ENCODE measurements at places on chromosomes 1 and 21. TPM values are rescaled to one million over a fixed set of nuclear protein-coding genes. Genes with fewer than 3 reads are reported as not detected.

DNA sequence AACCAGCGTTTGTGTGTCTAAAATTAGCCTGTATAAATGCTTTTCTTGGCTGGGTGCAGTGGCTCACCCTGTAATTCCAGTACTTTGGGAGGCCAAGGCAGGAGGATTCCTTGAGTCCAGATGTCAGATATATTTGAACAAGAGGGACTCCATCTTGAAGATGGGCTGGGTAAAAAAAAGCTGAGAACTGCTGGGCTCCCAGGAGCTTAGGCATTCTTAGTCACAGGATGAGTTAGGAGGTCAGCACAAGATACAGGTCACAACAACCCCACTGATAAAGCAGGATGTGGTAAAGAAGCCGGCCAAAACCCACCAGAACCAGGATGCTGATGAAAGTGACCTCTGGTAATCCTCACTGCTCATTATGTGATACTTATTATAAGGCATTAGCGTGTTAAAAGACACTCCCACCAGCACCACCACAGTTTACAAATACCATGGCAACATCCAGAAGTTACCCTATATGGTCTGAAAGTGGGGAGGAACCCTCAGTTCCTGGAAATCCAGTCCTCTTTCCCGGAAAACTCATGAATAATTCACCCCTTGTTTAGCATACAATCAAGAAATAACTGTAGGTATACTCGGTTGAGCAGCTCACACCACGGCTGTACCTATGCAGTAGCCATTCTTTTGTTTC, 36.2 kb upstream of the ZNF496 start:
- peak; percentile 21 for DNase-seq

DNA sequence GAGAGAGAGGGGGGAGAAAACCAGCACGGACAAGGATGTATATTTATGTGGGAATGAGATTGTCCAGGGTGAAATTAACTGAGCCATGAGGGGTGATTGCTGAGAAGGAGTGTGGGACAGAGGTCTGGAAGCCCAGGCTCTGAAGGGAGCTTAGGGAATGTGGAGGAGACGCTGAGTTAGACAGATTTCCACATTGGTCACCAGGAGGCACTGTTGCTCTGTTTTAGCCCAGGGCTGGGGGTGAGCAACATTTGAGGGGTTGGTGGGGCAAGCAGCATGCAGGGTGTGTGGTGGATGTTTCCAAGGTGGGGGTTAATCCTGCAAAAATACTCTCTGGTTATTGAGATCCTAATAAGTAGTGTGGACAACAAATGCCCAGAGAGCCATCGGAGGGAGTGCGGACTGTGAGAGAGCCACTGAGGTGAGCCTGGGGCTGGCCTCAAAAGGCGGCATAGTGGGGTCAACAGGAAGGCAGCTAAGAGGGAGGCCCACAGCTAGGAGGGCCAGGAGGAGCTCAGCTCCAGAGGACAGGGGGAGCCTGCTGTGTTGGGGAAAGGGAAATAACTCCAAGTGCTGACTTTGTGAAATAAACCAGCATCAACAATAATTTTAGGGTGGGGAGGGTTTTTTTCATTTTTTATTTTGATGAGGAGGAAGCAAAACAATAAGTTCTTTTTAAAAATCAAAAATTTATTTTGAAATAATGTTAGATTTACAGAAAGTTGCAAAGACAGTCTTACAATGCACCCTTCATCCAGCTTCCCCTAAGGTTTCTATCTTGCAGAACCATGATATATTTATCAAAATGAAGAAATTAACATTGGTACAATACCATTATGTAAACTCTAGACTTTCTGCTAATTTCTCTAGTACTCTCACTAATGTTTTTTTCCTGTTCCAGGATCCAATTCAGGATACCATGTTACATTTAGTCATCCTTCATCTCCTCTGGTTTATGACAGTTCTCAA, 82.8 kb upstream of the CD34 start:
- DNase-seq: peak; percentile 25

DNA sequence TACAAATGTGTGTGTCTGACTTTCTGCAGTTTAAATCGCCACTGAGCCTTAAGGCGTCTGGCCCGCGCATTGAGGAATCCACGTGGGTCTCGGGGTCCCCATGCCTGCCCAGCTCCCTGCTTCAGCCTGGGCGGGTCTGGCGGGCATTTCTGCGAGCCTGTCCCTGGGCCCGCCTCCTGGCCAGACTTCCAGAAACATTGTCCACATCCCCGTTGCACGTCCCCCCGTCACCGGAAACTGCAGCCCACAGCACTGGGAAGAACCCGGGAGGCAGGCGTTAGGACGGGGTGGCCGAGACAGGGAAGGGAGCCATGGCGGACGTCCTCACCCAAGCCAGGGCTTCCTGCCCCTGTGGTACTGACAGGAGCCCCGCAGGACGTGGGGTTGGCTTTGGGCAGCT, 113.1 kb upstream of the COL6A1 start:
- DNase-seq: no peak

Gene CELSR2
- 18.7 TPM for total RNA-seq

GRCh38 chr1:63448731-63449246, 74.2 kb downstream of the ITGB3BP start:
- DNase-seq: no peak

GRCh38 chr1:98099501-98099900, 178.7 kb upstream of the DPYD start:
- DNase-seq: no peak

DNA sequence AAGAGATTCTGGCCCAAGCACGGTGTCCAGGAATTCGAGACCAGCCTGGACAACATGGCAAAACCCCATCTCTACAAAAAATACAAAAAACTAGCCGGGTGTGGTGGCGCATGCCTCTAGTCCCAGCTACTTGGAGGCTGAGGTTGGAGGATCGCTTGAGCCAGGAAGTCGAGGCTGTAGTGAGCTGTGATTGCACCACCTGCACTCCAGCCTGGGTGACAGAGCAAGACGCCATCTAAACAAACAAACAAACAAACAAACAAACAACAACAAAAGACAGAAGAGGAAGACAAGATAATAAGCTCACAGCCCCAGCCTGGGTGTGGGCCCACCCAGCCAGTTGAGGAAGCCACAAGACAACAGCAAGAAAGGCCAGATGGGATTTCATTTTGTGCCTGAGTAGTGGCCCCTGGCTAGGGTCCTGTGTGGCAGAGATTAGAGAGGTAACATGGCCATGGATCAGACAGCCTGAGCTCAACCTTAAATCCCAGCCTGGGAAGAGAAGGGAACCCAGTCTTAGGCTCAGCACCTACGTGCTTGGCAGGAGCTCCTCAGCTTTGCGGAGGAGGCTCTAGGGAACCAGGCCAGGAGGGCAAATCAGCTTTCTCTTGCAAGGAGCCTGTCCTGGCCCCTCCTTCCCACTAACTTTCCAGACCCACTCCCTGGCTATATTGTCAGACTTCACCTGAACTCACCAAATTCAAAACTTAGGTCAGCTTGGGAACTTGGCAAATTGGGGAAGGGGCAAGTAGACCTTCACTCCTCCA, 4.9 kb upstream of the BEST4 start:
- peak; percentile 26 for DNase-seq

DNA sequence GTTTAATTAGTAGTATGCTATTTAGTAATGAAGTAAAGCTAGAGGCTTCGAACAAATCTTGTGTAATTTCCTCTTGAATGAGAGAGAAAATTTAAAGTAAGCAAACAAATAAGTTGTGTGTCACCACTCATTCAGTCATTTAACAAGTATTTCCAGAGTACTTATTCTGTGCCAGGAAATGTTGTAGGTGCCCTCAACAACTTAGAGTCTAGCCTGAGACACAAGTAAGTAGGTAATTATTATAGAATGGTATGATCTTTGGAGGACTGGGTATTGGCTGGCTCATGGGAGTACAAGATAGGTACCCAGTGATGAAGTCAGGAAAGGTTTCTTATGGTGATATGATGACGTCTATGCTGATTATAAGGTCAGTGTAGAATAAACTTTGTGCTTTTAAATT, 17.4 kb upstream of the METTL18 start:
- no peak for DNase-seq

- no peak for DNase-seq
These were observed 29.1 kb upstream of the C1orf146 start for GRCh38 chr1:92188436-92189255.

DNA sequence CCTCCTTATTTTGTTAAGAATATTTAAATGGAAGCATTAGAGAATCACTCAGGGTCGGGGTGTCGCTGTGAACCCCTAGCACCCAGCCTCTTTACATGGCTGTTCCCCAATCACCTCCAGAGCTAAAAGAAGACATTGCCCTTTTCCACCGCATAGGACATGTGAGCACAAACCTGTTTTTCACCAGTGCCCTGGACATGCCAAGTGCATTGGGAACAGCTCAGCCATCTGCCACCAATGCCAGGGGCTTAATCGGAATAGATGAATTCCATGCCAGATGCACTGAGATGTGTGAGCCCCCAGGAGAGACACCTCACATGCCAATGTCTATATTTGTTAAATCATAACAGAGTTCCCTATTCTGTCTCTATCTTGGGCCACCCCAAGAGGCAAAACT, 33.3 kb downstream of the EIF2D start:
- DNase-seq: no peak

- DNase-seq: no peak
These were observed 106.9 kb downstream of the DDX20 start for GRCh38 chr1:111862599-111862998.

Gene FCRL4
- total RNA-seq: not detected

DNA sequence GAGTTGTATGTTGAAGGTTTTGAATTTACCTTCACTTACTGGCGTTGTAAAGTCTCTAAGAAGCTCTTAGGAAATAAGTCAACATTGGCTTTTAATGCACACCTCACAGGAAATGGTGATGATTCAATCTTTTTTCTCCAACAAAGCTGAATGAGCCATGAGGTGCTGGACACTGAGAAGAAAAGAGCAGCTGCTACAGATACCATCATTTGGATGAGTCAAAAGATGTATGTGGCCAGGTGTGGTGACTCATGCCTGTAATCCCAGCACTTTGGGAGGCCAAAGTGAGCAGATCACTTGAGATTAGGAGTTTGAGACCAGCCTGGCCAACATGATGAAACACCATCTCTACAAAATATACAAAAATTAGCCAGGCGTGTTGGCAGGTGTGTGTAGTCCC, 3.3 kb upstream of the IL23R start:
- DNase-seq: no peak

Gene AGPAT3
- total RNA-seq: 69.0 TPM

Gene TNFRSF1B
- total RNA-seq: 21.0 TPM

- DNase-seq: no peak
These were observed 13.9 kb upstream of the CENPF start for GRCh38 chr1:214588963-214589597.

- no peak for DNase-seq
These were observed 316 bp downstream of the AP4B1 start for GRCh38 chr1:113904293-113904673.

- peak; percentile 38 for DNase-seq
These were observed 45.6 kb downstream of the ZNF281 start for GRCh38 chr1:200364091-200364759.

- no peak for DNase-seq
These were observed 4.8 kb upstream of the ALG6 start for GRCh38 chr1:63362578-63362977.

DNA sequence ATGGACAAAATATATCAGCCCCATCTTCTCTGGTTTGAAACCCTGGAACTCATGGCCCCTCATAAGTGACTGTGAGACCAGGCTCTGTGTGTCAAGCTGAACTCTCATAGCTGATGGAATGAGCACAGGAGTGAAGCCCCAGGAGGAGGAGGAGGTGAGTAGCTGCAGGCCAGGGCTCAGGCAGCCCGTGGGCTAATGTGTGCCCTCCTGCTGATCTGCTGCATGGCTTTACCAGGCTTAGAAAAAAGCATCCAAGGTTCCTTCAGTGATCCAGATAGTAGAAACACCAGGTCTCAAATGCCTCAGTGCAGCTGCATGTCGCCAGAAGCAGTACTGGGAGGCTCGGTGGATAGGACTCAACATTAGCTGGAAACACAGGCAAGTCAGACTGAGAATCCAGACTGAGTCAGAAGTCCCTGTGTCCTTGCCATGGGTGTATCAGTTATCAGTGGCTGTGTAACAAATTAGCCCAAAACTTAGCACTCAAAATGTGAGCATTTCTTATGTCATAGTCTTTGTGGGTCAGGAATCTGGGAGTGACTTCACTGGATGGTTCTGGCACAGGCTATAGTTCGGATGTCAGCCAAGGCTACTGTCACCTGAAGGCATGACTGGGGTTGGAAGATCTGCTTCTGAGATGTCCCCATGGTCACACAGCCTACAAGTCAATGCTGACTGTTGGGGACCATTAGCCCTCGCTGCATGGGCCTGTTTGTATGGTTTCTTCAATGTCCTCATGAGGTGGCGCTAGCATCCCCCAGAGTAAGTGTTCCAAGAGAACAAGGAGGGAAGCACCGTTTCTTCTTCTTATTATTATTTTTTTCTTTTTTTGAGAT, 255.4 kb upstream of the IRF2BP2 start:
- DNase-seq: no peak

Gene KRTAP12-2
- not detected for total RNA-seq
